ENCODE measurements at places on chromosomes 2 and 18.

DNA sequence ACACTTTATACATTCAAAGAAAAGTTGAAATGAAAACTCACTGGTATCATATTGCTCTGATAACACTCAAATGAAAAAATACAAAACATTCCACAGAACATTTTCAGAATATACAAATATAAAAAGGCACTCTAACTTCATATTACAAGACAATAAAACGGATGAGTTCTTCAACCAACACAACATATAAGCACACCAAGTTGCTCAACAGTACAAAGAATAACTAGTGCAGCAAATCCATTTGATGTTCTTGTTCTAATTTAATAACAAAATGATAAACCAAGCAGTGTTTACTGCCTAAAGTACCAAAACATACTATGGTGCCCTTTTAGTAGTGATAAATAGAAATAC lies 60.8 kb upstream of the PGAP1 start:
- no peak for DNase-seq

GRCh38 chr18:61719671-61720070 lies 173.1 kb downstream of the RNF152 start:
- no peak for DNase-seq

DNA sequence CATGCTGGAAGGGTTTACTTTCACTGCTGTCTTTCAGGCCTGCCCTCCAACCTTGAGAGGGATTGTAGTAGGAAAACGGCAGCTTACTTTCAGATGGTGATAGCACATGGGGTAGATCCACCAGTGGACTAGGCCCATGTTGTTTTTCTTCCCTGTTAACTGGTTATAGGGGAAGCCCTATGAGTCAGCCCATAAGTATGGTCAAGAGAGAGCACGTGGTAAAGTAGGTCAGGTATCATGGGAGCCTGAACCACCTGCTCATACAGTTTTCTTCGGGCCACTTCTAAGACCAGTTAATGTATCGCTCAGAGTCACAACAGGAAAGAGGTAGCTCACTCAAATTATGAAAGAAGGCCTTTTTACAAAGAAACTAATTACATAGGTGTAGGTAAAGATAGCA lies 33.0 kb downstream of the PDK1 start:
- no peak for DNase-seq

GRCh38 chr2:47019961-47020681 lies 104.5 kb upstream of the MCFD2 start:
- no peak for DNase-seq

- DNase-seq: no peak
These were observed 47.0 kb upstream of the MAP3K20 start for GRCh38 chr2:173028671-173029070.

- no peak for DNase-seq
These were observed 1.4 kb upstream of the GAD1 start for GRCh38 chr2:170815311-170815710.

- no peak for DNase-seq
These were observed 92.1 kb downstream of the RPRM start for GRCh38 chr2:153386481-153386897.

DNA sequence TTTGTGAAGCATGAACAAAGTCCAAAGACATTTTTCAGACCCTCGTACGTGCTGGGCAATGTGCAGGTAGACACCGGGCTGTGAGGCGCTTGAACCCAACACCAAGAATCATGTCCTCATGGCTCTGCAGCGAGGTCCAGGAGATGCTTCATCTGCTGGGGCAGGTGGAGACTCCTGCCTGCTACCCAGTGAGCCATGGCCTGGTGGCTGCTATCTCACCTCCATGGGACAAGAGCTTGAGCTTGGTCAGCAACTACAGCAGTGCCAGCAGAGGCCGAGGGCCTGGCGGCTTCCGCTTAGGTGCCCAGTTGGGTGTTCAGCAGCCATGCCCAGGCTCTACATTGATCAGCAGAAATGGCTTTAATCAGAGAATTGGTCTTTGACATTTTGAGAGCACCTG lies 281.0 kb upstream of the HS6ST1 start:
- no peak for DNase-seq

Measured in stimulated activated CD8-positive, alpha-beta memory T cell treated with anti-CD3 and anti-CD28 coated beads, Interleukin-15, amount 100 ng/mL, for 4 hours (primary cell).